Activated CD4-positive, alpha-beta T cell treated with anti-CD3 and anti-CD28 coated beads, Interleukin-2, amount 10 ng/mL, durations not matched to agents 7 days and 5 days (primary cell): ENCODE measurements at places on chromosomes 11 and 22. TPM values are rescaled to one million over a fixed set of nuclear protein-coding genes. Genes with fewer than 3 reads are reported as not detected.

Gene JAML
- total RNA-seq: 122 TPM

Gene NFRKB
- 43.2 TPM for total RNA-seq

GRCh38 chr11:45667929-45668680 lies 2.7 kb upstream of the CHST1 start:
- peaks cover 45% of the 10 kb centered on the region for H3K27me3 ChIP-seq
- DNase-seq: no peak
- H3K4me1 ChIP-seq: peaks cover 4% of the 10 kb centered on the region
- no peak overlapping the region for H3K27ac ChIP-seq

GRCh38 chr11:35427071-35427470 lies 7.7 kb upstream of the SLC1A2 start:
- peaks cover 64% of the 10 kb centered on the region for H3K27me3 ChIP-seq
- no peak overlapping the region for H3K27ac ChIP-seq
- H3K36me3 ChIP-seq: no peaks in the 10 kb centered on the region
- H3K4me3 ChIP-seq: no peak overlapping the region

GRCh38 chr22:49761836-49762235 lies 65.8 kb downstream of the BRD1 start:
- DNase-seq: no peak
- no peaks in the 10 kb centered on the region for H3K36me3 ChIP-seq
- no peak overlapping the region for H3K4me3 ChIP-seq

DNA sequence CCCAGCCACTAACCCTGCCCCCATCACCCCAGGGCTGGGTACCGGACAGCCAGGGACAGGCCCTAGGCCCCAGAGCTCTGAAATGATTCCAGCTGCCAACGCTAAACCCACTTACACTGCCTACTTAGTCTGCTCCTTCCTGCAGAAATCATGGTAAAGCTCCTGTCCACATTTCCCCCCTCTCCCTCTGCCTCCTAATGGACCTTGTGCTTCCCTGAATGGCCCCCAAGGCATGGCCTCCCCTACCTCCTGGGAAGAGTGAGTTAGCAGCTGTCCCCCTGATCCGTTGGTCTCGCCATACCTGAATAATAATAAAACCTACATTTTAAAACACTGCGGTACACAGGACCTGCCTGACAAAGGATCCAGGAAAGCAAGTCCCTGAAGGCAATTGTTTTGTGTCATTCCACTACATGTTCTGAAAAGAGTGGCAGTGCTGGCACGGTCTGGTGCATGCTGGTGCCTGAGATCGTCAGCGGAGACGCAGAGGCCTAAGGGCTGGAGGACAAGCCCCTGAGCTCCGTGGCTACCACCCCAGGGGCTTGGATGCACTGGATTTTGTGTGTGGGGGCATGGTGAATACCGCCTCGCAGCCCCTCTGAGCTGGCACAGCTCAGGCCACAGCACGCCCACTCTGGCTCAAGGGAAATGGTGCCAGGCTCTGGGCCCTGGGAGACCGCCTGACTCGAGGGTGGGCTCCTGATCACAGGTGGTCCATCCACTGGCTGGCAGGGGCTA lies 186.3 kb downstream of the CTTN start:
- no peak for DNase-seq
- peaks cover 3% of the 10 kb centered on the region for H3K4me1 ChIP-seq
- no peak overlapping the region for H3K27ac ChIP-seq

DNA sequence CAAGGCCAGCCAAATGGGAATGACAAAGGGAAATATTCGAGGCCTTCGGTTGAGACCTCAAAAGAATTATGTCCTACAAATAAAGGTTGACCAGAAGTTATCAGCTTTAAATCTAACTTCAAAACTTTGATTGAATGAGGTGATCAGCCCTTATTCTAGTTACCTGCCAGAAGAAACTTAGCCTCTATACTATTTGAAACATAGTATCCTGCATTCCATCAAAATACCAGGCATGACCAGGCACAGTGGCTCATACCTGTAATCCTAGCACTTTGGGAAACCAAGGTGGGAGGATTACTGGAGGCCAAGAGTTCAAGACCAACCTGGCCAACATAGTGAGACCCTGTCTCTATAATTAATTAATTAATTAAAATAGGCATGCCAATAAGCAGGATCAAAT lies 44.3 kb upstream of the ADORA2A start:
- H3K27me3 ChIP-seq: no peaks in the 10 kb centered on the region
- peaks cover 23% of the 10 kb centered on the region for H3K4me1 ChIP-seq
- peaks cover 21% of the 10 kb centered on the region for H3K36me3 ChIP-seq
- H3K4me3 ChIP-seq: no peak overlapping the region
- no peak for DNase-seq

GRCh38 chr11:10032935-10033334 lies 261.1 kb downstream of the SBF2 start:
- H3K4me3 ChIP-seq: no peak overlapping the region
- H3K27ac ChIP-seq: no peak overlapping the region
- no peak for DNase-seq
- no peaks in the 10 kb centered on the region for H3K27me3 ChIP-seq
- H3K36me3 ChIP-seq: no peaks in the 10 kb centered on the region

DNA sequence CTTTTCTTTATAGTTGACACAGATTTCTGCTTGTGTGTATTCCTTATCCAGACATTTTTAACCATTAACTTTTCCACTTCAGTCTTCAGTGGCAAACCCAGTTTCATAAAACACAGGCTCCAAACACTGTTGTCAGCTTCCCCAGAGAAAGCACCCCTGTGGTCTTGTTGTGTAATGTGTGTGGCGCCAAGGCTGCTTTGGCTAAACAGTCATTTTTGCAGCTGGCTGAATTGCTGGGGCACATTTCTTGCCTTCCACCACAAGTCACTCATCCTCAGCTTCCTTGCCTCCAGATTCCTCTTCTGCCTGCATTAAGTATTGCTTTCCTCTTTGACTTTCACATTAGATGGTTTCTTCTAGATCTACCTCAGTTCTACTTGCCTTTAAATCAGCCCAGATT lies 40.5 kb downstream of the ARHGAP1 start:
- H3K4me3 ChIP-seq: no peak overlapping the region
- DNase-seq: no peak
- H3K4me1 ChIP-seq: peaks cover 11% of the 10 kb centered on the region
- no peak overlapping the region for H3K27ac ChIP-seq
- no peaks in the 10 kb centered on the region for H3K27me3 ChIP-seq

DNA sequence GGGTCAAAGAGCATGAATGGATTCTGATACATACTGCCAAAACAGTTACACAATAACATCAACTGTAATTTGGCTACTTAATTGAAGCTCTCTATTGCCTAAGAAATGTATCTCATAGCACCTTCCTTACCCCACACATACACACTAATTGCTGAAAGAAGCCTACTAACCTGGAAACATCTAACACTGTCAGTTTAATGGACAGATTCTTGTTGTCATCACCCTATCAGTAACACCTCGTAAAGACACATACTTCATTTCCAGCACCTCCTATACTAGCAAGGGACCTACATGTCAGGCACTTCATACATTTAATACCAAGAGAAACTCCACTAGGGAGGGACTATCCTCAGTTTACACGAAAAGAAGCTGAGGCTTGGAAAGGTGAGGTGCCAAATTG lies 9.9 kb downstream of the NAP1L4 start:
- H3K4me3 ChIP-seq: no peak overlapping the region
- peaks cover 48% of the 10 kb centered on the region for H3K36me3 ChIP-seq
- H3K4me1 ChIP-seq: peaks cover 53% of the 10 kb centered on the region
- no peaks in the 10 kb centered on the region for H3K27me3 ChIP-seq
- no peak for DNase-seq
